ENCODE measurements at places on chromosomes 12 and 14.

DNA sequence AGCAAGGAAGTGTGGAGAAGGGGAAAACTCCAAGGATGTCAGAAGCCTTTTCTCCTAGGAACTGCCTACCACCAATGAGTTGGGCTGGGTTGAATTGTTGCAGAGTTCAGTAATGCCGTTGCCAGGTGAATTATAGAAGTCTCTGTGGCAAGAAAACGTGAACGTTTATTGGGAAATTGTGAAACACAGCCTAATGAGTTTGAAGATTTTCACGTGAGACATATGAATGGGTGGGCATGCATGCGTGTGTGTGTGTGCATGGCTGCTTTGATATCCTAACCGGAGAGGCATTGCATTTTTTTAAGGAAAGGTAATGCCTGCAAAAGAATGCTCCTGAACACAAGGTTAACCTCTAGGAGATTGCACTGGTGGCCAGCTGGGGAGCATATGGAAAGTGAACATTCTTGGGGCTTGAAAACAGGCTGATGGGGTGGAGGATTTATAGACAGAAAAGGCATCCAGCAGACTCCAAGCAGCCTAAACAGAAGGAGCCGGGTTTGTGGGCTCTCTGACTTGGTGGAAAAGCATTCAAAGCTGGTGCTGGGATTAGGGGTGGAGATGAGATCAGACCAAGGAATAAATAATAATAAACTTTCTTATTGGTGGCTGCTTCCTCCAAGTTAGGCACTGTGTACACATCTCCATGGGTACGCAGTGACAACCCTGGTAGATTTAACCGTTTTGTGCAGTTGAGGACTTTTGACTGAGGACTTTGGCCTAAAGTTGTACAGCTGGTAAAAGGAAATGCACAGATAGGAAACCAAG, 67.8 kb downstream of the NTF3 start:
- DNase-seq: no peak

DNA sequence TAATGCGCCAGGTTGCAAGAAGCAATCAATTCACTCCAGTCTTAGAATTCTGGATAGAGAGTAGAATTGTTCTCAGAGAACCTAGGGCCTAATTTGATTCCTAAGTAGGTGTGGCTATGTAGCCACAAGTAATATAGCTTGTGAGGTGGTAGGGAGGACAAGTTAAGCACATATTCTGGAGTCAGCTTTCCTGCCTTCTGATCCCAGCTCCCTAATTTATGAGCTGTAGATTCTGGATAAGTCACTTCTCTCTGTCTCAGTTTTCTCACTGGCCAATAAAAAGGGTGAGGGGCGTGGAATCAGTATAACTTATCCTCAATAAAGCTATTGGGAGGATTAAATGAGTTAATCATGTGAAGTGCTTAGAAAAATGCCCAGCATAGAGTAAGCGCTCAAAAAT, 3.0 kb upstream of the SNW1 start:
- no peak for DNase-seq

DNA sequence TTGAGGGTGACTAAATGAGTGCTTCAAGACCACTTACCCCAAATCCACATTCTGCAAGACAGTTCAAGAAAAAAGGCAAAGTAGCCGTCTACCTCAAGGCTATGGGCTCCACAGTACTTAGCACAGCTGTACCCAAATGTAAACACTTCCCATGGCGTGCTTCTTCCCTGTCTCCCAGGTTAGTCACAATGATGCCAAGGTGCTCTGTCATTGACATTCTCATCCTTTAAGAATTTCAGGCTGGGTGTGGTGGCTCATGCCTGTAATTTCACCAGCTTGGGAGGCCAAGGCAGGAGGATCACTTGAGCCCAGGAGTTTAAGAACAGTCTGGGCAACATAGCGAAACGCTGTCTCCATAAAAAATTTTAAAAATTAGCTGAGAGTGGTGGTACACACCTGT, 51.2 kb upstream of the CERS5 start:
- DNase-seq: no peak

GRCh38 chr12:10720974-10721650, 2.0 kb downstream of the YBX3 start:
- DNase-seq: no peak

DNA sequence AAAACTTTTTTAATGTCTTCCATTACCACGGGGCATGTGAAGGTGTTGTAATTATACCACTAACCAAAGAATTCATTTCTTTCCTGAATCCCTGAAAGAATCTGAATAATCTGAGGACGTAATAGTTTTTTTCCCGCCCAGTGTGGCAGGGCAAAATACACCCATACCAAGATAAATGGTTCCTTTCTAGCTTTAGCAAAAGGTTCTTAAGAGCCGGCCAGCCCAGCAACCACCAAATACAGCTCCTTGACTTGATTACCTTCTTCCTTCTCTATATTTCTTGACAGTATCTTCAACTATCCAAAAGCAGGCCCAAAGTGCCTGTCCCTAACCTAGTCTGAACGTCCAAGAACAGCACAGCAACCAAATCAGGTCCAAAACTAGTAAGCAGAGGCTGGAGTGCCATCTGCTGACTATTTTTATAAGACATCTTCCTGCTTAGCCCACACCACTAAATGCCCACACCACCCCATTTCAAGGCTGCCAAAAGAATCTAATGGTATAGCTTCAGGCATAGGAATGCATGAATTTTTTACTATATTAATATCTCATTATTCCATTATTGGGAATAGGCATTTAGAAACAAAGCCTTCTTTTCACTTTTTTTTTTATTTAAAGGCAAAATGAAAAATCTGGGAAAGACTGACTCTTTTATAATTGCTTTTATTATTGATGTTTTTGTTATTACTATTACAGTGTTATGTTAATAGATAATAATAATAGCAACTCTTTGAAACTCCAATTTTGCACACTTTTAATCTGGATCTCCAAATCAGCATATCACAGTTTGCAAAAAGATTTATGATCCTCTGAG, 524.4 kb downstream of the MED13L start:
- DNase-seq: peak; percentile 75

- DNase-seq: no peak
These were observed 6.0 kb upstream of the HSP90AA1 start for GRCh38 chr14:102092806-102093205.

Measured in GM23338 (cell line).